NCI-H187 (cell line): ENCODE measurements at places on chromosomes 5 and 9.

DNA sequence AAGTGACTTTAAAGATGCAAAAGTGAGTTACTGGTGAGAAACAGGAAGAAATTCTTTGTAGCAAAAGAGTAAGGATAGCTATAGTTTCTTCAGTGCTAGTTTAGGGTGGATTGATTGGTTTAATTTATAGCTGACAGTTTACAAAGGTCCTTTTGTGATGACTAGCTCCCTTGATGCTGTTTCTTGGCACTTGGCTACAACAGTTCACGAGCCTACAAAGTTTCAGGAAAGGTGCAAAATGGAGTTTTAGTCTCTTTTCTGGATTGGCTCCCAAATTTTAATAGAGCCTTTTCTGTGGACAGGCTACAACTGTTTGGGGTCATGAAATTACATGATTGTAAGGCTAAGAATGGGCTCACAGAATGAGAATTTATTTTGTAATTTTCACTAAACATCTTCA is 40.9 kb upstream of the BNIP1 start:
- no peak for DNase-seq

DNA sequence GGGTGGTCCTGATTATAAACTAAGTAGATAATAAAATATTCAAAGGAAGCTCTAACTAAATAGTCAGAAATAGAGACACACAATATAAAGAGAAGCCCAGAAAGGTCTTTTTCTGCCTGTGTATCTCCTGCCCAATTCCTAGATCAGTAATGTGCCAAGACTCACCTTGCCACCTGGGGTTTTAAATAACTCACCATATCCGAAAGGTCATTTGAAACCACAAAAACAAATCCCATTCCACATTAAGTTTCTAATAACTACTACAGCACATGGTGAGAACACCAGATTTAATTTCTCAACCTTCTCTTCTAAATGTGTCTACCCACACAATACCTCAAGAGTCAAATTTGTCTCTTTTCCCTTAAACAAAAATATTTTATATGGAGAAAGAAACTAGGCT is 75.2 kb downstream of the ZNF608 start:
- no peak for DNase-seq

DNA sequence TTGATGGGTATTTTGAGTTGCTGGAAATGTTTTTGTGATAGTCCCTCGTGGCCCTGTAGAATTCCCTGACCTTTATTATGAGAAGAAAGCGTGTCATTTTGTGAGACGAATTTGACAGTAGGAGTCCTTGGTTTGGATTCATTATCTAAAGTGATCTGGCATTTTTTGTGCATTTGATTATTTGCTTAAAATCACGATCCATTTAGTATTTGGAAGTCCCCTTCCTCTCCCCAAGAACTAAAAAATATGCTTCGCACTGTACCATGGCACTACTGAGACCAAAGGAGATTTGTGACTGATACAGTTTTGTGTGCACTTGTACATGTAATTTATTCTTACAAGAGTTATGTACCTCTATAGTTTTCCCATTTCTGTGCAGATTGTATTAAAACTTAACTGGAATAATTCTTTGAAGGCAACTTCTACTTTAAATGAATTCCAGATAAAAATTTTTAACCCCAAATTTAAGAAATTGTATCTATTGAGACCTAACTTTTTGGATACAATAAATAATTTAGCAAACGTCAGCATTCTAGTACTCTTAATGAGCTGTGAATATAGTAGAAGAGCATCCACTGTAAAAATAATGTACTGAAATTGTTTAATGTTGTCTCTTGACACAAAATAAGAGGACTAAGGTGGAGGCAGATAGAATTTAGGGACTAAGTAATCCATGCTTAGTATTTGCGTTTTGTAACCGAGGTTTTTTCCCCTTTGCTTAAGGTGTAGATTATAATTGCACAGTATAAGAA is 2.1 kb downstream of the MAP3K1 start:
- no peak for DNase-seq

GRCh38 chr9:116877072-116877471 is 190.0 kb downstream of the TRIM32 start:
- DNase-seq = no peak

GRCh38 chr9:35690614-35691333 is 1.0 kb upstream of the TPM2 start:
- DNase-seq = no peak

DNA sequence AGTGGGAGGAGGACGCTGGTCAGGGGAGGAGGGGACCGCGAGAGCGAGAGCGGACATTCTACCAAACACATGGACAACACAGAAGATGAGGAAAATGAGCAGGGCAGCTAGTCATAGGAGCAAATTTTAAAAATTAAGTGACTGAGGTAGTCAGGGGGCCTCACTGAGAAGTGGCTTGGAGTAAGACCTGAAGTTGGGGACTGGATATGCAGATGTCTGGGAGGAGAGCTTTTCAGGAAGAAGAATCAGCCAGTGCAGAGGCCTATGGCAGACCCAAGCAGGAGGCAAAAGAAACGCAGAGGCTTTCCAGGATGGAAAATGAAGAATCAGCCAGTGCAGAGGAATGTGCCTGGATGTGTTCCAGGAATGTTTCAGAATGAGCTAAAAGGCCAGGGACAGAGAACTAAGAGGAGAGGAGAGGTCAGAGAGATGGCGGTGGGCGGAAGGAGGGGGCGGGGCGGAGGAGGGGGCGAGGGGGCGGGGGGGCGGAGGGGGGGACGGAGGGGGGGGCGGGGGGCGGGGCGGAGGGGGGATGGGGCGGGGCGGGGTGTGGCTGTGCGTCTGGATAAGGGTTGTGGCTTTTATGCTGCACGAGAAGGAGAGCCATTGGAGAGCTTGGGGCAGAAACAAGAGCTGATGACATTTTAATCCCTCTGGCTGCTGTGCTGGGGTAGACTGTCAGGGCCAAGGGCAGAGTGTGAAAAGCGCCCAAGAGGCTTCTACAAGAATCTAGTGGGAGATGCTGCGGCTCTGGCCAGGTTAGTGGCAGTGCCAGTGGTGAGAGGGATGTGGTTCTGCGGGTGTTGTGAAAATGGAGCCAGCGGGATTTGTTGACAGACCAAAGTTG is 129.6 kb downstream of the KCNIP1 start:
- DNase-seq = no peak

- DNase-seq = no peak
Observed at GRCh38 chr5:151007430-151008209, 12.8 kb upstream of the GPX3 start.

GRCh38 chr5:118592229-118593002 is 395.9 kb downstream of the DTWD2 start:
- no peak for DNase-seq

DNA sequence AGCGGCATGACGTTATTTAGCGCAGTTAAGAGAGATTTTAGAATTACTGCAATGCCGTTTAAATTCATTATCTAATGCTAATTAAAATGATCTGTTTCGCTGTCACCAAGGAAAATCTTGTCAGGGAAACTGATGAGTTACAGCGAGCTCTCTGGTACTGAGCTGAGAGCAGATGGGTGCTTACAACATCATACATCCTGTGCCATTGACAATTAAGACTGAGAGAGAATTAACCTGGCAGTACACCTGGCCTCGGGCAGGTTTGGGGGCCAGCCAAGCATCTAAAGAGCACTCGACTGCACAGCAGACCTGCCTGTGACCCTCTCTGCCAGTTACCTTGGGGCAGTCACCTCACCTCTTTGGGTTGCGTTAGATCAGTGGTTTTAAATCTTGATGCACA is 55.0 kb downstream of the PUM3 start:
- DNase-seq = no peak

DNA sequence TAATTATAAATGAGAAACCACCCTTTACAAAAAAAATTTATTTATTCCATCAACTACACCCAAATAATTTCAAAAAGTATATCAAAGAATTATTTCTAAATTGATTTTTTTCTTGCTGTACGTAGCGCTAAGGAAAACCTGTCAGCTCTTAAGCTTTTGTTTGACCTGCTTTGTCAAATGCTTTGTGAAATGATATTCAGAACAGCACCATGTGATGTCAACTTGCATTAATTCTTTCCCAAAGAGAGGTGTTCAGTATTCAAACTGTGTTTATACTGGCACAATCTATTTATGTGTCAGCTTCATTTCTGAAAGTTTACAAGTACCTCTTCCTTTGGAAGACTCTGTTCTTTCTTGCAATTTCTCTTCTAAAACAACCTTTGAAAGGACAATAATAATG is 12.0 kb upstream of the ARSB start:
- no peak for DNase-seq

DNA sequence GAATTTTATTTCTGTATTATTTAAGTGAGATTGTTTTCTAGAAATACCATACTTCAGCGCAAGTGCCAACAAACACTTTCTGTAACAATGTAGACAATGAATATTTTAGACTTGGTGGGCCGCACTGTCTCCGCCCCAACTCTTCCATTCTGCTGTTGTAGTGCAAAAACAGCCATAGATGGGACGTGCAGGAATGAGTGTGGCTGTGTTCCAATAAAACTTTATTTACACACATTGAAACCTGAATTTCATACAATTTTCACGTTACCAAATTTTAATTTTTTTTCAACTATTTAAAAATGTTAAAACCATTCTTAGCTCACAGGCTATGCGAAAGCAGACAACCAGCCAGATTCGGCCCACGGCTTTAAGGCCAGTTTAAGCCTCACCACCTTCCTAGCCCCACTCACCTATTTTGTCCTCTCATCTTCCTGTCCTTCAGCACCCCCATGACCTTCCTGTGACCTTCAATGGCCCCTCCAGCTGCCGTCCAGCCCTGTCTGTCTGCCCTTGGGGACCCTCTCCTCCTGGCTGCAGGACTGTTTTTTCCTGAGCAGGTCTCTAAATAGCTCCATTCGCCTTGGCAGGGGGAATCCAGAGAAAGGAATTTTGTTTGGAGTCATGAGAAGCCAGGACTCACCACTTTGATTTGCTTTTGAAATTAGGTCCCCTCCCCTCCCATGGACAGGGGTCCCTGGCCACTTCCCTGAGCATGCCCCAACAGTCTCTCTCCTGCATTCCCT is 11.2 kb upstream of the ANXA6 start:
- no peak for DNase-seq

- no peak for DNase-seq
Observed at GRCh38 chr5:51810592-51810991, 427.3 kb downstream of the ISL1 start.

DNA sequence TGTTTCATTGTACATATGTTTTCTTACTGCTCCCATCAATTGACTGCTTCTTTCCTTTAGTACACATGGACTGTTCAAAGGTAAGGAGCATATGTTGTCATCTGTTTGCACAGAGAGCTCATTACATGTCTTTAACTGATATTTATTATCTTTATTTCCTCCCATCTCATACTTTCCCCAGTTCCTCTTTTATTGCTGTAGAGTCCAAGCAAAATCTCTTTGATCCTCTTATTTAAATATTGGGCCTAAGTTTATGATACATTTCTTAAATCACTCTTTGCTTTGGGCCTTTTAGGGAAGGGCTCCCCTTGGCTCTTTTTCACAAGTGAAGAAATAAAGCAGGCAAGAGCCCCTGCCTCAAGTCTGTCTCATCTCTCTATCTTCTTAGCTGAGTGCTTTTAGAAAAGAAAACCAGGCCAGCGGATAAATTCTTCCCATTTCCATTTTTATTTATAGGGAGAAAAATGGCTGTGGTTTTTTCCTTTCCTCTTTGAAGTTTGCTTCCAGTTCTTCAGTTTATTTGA is 152.4 kb downstream of the DOCK2 start:
- DNase-seq = no peak

DNA sequence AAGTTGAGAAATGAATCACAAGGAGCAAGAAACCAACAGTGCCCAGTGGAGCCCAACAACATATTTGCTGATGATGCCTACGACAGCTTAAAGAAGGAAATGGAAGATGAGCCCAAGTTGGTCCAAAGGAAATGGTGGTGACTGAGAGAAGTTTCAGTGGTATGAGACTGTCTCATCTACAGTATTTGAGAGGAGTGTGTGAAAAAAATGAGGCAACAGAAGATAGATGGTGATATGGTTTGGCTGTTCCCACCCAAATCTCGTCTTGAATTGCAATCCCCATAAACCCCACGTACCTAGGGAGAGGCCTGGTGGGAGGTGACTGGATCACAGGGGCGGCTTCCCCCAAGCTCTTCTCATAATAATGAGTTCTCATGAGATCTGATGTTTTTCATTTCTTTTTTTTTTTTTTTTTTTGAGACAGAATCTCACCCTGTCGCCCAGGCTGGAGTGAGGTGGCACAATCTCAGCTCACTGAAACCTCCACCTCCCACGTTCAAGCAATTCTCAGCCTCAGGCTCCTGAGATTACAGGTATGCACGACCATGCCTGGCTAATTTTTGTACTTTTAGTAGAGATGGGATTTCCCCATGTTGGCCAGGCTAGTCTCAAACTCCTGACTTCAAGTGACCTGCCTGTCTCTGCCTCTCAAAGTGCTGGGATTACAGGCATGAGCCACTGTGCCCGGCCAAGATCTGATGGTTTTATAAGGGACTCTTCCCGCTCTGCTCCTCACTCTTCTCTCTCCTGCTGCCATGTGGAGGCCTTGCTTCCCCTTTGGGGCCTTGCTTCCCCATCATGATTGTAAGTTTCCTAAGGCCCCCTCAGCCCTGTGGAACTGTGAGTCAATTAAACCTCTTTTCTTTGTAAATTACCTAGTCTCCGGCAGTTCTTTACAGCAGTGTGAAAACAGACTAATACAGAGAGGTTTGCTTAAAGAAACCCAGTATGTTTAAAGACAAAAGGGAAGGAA is 30.2 kb downstream of the EFCAB9 start:
- DNase-seq = no peak

GRCh38 chr9:92679413-92680165 is 9.7 kb upstream of the IPPK start:
- no peak for DNase-seq

- DNase-seq = no peak
Observed at GRCh38 chr5:55427157-55427556, 107.6 kb downstream of the PLPP1 start.

GRCh38 chr5:111942661-111943401 is 185.8 kb upstream of the NREP start:
- no peak for DNase-seq

DNA sequence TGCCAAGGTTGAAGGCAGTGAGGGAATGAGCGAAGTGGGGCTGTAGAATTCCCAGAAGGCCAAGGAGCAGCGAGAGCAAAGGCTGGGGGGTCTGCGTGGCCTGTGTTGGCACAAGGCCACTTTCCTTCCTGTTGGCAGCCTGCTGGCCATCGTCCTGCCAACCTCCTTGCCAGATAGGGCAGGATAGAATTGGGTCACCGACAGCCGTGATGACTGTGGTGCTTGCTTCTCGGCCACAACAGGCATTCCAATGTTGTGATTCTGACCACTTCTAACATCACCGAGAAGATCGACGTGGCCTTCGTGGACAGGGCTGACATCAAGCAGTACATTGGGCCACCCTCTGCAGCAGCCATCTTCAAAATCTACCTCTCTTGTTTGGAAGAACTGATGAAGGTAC is 18.9 kb downstream of the TRIP13 start:
- DNase-seq = no peak

GRCh38 chr9:127697575-127697974 is 9.2 kb upstream of the CFAP157 start:
- DNase-seq = no peak

GRCh38 chr5:168467755-168468330 is 18.4 kb upstream of the RARS1 start:
- DNase-seq = no peak

DNA sequence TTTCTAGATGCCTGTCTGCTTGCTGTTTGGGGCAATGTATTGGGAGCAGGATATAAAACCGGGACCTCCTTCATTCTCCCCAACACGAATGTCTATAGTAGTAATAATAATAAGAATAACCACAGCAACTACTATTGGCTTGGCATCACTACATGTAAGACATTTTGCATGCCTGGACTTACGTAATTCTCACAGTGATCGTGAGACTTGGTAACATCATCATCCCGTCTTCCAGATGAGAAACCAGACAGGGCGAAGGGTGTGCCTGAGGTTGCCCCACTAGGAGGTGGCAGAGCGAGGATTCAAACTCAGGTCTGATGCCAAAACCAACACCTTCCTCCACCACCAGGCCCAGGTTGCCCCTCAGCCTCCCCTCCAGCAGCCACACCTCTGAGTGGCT is 185.1 kb downstream of the RGS3 start:
- DNase-seq = no peak
